ENCODE measurements at places on chromosomes 5 and 9.

DNA sequence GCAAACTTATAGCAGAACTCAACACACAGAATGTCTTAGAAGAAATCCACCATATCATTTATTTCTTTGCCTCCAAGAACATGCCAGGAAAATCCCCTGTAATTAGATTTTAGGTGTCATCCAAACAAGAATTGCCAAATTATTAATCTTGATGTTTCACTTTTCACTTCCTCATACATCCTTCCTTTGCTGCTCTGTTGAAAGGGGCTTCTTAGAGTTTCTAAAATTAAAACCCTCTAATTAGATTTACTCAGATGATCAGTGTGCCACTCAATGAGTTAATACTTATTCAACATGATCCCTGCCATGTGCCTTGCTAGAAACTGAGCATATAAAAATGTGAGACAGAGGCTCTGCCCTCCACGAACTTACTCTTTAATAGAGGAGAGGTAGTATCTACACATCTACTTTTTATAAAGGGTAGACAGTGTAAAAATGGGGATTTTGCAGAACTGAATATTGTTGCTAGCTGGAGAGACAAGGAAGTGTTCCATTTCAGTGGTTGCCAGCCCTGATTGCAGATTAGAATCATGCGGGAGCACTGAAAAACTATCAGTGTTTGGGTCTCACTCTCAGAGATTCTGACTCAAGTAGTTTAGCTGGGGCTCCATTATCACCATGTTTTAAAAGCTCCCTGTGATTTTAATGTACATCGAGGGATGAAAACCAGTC lies 498.4 kb downstream of the TLE4 start:
- DNase-seq, result no peak

DNA sequence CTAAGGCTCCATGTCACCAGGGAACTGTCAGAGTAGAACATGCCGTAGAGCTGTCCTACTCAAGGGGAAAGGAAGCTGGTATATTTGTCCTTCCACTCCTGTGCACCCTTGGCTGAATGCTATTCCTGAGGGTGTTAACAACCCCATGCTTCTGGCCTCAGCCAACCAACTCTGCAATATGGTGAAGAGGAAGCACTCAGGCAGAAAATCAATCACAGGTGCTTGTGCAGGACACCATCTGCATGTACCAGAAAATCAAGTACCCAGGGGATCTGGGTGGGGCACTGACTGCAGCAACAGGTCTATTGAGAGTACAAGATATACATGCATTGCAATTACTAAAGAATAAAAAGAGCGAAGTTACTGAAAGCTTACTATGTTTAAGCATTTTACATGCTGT lies 51.4 kb upstream of the NEK6 start:
- no peak for DNase-seq

GRCh38 chr5:145068721-145069120 lies 766.4 kb downstream of the PRELID2 start:
- no peak for DNase-seq

GRCh38 chr9:136437839-136438547 lies 1.7 kb downstream of the INPP5E start:
- no peak for DNase-seq

DNA sequence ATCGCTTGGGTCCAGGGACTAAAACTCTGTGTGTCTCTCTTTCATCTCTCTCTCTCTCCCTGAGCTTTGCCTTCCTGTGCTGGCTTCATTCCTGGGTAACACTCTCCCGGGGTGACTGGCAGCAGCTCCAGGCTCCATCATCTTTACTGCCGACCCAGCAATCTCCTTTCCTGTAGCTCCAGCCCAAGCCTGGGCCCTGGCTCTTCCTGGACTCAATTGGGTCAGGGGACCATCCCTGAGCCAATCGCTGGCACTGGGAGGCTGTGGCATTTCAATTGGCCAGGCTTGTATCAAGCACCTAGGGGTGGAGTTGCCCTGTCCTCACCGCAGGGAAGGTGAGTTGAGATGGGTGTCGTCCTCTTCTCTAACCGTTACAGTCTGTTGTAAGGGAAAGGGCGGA lies 31.9 kb downstream of the FAM240B start:
- DNase-seq, result no peak

DNA sequence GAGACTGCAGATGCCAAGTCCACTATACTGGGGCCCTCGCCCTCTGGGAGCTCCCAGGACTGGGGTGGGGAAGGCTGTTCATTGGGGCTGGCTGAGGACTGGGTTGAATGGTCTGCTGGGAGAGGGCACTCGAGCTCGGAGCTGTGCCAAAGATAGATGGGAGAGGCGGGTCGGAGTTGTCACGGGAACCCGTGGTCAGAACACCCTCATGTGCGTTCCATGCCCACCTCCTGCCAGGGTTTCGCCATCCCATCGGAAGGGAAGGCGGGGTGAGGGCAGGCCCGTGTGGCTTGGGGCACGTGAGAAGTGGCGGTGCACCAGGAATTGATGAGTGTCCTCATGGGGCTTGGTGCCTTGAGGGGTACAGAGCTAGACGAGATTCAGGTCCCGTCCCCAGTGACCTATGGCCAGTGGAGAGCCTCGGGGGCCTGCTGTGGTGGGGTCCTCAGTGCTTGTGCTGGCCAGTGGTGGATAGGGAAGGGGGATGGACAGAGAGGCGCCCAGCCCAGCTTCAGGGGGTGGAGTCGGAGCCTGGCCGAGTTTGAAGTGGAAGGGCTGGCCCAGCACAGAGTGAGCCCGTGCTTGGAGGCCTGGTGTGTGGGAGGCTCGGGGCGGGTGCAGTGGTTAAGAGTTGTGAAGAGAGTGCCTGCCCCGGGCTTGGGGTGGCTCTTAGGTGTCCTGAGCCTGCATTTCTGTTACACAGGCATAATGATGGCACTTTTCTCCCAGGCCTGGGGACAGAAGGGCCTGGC lies 4.3 kb downstream of the CACFD1 start:
- no peak for DNase-seq

GRCh38 chr5:108339220-108339619 lies 42.7 kb downstream of the FBXL17 start:
- DNase-seq, result no peak

DNA sequence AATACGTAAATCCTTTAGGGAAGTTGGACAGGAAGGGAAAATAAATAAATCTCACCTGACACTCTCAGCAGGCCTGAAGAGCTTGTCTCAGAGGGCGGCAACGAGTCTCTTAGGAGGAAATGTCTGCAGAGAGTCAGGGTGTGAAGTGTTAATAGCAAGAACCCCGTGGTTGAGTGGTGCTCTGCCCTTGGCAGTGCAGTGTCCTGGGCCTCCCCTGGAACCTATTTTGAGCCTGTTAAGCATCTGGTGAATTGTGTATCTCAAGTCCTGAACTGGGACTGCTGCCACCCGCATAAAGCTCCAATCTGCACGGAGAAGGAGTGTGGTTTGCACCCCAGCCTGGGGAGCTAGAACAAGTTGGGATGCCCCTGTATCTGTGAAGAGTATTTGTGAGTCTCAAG lies 211.8 kb downstream of the GOLPH3 start:
- DNase-seq, result no peak

- DNase-seq, result no peak
Measured at GRCh38 chr5:179886190-179886911, 21.3 kb downstream of the TBC1D9B start.

- no peak for DNase-seq
Measured at GRCh38 chr5:9069650-9070049, 476.2 kb downstream of the SEMA5A start.

DNA sequence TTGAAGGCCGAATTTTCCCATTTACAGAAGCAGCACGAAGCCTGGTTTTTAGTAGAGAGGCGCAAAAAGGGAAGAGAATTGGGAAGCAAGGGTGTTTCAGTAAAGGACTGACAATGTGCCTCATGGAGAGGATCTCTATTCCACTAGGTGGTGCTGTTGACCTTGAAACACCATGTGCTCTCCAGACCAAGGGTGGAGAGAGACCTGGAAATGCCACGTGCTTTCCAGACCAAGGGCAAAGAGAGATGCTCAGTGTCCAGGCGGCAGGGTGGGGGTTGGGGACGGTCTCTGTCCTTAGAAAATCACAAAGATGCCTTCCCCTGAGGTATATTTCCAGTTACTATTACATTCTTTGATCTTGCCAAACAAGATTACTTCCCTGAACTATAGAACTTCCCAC lies 425.3 kb downstream of the CSNK1G3 start:
- DNase-seq, result no peak

Measured in GM10248 (cell line).